ENCODE measurements at places on chromosomes 4 and X. TPM values are rescaled to one million over a fixed set of nuclear protein-coding genes. Genes with fewer than 3 reads are reported as not detected.

DNA sequence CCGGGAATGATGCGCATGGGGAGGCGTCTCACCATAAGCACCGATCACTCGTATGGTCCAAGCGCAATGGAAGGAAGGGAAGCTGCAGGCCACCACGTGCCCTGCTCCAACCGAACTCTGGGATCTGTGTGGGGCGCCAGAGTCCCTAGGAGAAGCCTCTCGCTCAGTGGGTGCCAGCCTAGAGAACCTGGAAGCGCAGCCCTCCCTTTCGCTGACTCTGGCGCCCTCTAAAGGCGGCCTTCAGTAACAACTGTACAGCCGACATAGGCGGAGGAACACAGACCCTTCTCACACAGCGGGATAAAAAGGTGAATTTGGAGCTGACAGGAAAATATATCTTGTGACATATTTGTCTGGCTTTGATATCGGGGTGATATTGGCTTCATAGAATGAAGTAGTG is 76.0 kb downstream of the INTS6L start:
- H3K4me1 ChIP-seq: no peaks in the 10 kb centered on the region
- no peaks in the 10 kb centered on the region for H3K27me3 ChIP-seq
- H3K27ac ChIP-seq: no peak overlapping the region
- peak; percentile 72 for DNase-seq
- H3K36me3 ChIP-seq: no peaks in the 10 kb centered on the region

The AVPR2 gene
- not detected for total RNA-seq

The TMEM156 gene
- total RNA-seq: not detected

DNA sequence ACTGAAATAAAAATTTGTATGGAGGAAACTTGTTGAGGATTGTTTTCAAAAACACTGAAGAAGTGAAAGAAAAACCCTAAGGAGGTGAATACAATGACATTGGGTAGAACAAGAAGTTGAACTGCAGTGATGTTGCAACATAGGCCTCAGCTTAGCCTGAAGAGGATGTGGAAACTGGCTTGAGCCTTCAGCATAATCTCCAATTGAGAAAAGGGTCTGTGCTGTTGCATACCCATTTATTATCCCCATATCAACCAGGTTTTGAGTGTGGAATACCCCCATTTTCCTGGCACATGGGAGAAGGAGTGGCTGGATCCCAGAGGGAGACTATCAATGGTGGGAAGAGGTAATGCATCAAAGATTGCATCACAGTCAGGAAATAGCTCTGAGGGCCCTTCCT is 695.0 kb upstream of the HS3ST1 start:
- H3K27ac ChIP-seq: no peak overlapping the region
- H3K4me3 ChIP-seq: no peak overlapping the region
- no peaks in the 10 kb centered on the region for H3K27me3 ChIP-seq

DNA sequence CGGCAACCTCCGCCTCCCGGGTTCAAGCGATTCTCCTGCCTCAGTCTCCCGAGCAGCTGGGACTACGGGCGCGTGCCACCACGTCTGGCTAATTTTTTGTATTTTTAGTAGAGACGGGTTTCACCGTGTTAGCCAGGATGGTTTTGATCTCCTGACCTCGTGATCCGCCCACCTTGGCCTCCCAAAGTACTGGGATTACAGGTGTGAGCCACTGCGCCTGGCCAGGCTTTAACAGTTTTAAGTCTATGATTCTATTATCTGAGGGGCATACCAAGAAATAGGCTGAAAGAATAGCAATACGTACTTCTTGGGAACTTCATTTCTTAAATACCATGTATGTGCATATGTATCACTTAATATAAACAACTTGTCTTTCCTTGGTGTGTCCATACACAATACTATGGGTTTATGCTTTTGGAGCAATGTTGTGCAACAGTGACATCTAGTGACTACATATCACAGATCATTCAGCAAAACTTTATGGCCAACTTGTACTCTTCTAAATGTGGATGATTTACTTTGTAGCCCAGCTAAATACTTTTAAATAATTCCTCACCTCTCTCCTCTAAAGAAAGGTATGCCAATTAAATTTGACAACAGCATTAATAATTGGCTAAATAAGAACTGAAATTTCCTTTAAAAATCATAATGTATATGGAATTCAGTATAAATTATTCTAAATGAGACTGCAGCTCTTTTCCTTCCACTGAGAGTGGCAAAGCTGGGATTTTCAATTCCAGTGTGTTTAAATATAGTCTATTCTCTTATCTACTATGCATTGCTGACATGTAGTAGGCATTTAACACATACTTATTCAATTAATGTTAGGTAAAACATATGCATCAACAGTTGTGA is 10.4 kb downstream of the SLC9B1 start:
- H3K27me3 ChIP-seq: no peaks in the 10 kb centered on the region
- H3K4me1 ChIP-seq: no peaks in the 10 kb centered on the region

DNA sequence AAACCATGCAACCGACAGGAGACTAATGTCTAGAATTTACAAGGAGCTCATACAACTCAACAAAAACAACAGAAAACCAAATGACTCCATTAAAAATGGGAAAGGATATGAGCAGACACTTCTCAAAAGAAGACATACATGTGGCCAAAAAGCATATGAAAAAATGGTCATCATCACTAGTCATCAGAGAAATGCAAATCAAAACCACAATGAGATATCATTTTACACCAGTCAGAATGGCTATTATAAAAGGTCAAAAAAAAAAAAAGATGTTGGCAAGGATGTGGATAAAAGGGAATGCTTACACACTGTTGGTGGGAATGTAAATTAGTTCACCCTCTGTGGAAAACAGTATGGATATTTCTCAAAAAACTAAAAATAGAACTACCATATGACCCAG is 50.5 kb upstream of the CHRDL1 start:
- H3K27ac ChIP-seq: no peak overlapping the region
- no peaks in the 10 kb centered on the region for H3K27me3 ChIP-seq
- H3K4me1 ChIP-seq: no peaks in the 10 kb centered on the region
- DNase-seq: no peak
- no peaks in the 10 kb centered on the region for H3K36me3 ChIP-seq

The NUDT6 gene
- total RNA-seq: 4.4 TPM

GRCh38 chrX:136608295-136608933 is 39.5 kb upstream of the CD40LG start:
- H3K27me3 ChIP-seq: no peaks in the 10 kb centered on the region
- no peak overlapping the region for H3K4me3 ChIP-seq
- DNase-seq: peak; percentile 38
- H3K27ac ChIP-seq: no peak overlapping the region

The BEX2 gene
- total RNA-seq: 37.5 TPM

DNA sequence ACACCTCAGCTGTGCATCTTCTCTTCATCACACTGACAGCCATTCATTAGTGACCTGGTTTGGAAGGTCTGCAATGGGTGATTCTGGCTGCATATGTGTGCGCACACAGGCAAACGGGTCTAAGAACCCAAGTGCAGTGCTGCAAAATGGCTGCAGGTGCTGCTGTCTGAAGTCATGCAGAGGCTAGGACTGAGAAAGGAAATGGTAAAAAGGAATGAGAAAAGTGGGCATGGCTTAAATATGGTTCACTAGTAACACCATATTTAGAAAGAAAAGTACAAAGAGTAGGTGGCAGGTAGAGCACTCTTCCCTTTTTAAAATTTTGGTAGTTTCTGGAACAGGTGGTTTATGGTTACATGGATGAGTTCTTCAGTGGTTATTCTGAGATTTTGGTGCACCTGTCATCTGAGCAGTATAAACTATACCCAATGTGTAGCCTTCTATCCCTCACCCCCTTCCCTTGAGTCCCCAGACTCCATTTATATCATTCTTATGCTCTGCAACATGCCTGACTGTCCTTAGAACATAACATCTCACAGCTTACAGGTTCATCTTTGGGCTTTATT is 78.4 kb downstream of the CCNG2 start:
- H3K27ac ChIP-seq: no peak overlapping the region
- no peaks in the 10 kb centered on the region for H3K4me1 ChIP-seq
- no peak for DNase-seq
- no peak overlapping the region for H3K4me3 ChIP-seq
- H3K36me3 ChIP-seq: no peaks in the 10 kb centered on the region
- no peaks in the 10 kb centered on the region for H3K27me3 ChIP-seq

GRCh38 chr4:34193451-34194154 is 2050.7 kb downstream of the ARAP2 start:
- H3K27ac ChIP-seq: no peak overlapping the region
- no peaks in the 10 kb centered on the region for H3K27me3 ChIP-seq
- DNase-seq: no peak
- H3K4me3 ChIP-seq: no peak overlapping the region
- H3K36me3 ChIP-seq: no peaks in the 10 kb centered on the region
